ENCODE measurements at places on chromosomes 12 and 14.

GRCh38 chr12:29709496-29710040, 74.2 kb downstream of the TMTC1 start:
- no peak for DNase-seq

DNA sequence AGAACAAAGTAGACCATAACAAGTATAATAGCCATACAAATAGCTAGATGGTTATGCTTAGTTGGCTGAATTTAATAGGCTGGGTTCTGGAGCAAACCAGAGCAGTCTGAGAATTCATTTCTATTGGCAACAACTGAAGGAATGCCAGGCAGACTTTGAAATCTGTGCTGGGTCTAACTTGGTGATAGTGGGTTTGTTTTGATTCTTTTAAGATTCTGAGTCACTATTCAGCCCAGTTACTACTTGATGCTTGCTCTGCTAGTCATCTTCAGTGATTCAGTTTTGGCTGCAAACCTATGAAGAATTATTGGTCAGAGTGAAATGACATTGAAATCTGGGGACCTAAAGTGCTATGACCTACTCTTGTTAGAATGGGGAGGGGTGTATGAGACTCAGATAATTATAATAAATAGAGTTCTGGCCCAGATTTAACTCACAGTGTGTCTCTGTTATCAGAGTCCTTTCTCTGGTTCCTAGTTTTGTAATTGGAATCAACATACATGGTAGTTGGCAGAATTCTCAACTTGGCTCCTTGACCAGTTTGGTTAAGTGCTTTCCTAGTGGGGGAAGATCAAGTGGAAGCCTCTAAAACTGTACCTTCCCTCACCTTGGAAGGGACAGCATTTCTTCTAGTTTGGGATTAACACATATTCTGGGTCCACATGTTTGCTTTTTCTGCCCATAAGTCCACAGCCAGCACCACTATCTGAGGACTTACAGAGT, 43.5 kb downstream of the MNAT1 start:
- DNase-seq = no peak

- DNase-seq = no peak
Measured at GRCh38 chr14:38000340-38000739, 207.4 kb upstream of the SSTR1 start.

DNA sequence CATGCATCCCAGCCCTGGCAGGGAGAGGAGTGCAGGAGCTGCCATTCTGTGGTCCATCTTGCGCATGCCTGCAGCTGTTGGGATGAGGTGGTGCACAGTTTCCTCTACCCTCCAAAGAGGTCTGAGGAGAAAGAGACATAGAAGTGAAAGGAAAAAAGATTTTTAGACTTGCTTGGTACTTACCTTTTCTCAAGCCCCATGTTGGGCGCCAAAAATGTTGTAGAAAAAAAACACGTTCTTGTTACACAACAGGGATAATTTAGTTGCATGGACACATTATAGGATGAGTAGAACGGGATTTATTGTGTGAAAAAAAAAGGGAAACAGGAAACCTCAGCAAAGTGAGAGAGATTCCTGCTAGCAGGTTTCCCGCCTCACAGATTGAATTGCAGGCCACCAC, 244.4 kb upstream of the GARIN2 start:
- no peak for DNase-seq

DNA sequence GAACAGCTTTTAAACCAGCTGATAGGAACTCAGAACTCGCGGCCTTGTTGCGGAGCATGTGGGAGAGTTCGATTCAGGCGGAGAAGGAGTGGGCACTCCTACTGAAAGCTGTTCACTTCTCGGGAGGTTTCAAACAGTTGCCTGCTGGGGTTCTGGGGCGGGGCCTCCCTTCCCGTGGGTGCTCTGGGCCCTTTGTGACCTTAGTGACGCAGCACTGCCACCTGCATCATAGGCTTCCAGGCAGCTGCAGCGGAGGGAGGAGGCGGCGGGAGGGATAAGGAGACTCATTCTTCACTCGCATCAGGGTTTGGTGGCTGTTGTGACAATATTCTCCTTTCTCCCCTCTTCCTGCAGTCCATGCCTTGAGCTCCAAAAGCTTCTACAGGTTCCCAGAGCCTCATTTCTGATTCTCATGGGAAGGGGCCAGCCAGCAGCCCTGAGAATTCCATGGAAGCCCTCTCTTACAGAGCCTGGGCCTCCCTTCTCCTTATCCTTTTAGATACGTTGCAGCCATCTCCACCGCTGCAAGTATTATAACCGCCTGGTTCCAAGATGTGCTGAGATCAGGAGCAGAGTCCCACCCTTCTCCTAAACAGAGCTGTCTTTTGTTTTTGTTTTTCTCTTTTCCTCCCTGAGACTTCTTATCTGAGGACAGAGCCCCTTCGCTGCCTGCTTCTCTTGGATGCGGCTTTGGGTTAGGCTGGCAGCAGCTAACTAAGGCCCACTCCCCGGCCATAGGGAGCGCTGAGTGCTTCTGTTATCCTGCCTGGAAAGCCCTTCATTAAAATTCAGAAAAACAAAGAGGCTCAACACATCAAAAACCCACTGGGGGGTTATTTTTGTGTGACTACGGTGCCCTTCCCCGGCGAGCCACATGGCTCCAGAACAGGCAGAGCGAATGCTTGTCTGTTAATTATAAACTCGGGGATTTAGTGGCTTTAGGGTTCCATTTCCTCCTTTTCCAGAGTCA, 67.6 kb upstream of the GPATCH2L start:
- no peak for DNase-seq

GRCh38 chr12:25995906-25996305, 37.4 kb downstream of the RASSF8 start:
- DNase-seq = no peak

DNA sequence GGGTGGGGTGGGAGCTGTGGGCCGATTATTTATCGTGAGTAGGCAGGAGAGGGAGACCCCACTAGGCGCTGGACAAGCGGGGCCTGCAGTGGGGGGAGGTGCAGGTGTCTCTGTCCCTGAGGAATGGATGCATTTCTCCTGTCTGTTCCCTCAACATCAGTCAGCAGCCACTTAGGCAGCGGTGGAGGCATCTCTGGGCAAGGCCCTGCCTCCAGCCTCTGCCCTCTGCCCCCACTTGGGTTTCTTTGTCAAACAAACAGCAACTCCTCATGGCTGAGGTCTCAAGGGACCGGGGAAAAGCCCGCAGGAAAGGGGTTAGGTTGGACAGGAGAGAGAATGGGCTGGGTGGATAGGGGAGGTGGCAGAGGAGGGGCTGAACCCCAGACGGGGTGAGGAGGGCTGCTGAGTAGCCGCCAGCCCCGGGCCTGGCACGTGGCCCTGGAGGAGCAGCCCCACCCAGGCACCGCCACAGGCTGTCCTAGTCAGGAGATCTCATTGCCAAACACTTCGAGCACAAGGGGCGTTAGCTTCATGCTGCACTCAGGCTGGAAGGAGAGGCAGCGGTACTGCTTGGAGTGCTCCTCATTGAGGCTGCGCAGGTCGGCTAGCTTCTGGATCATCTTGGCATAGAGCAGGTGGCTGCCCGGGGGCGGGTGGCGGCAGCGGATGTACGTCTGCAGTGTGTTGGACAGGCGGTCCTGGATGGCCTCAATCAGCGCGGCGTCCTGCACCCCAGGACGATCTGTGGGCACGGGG, 24.7 kb upstream of the HDAC7 start:
- peak; percentile 90 for DNase-seq

DNA sequence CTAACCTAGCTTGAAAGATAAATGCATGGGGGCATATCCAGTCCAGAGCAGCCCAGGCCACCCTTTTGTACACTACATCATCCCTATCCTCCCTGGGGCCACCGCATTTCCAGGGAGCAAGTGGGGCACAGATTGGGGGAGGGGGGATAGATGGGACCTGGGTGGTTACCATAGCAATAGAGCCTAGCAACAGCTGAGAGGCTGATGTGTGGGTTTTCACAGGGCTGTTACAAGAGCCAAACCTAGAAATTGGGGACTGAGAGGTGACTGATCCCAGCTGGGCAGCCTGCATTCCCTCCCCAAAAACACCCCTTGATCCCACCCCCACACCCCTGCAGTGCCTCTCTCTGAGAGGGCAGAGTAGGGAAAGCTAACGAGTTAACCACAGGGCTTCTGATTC, 3.7 kb upstream of the ZNF384 start:
- DNase-seq = no peak

GRCh38 chr12:96502477-96502876, 13.1 kb downstream of the CFAP54 start:
- no peak for DNase-seq

DNA sequence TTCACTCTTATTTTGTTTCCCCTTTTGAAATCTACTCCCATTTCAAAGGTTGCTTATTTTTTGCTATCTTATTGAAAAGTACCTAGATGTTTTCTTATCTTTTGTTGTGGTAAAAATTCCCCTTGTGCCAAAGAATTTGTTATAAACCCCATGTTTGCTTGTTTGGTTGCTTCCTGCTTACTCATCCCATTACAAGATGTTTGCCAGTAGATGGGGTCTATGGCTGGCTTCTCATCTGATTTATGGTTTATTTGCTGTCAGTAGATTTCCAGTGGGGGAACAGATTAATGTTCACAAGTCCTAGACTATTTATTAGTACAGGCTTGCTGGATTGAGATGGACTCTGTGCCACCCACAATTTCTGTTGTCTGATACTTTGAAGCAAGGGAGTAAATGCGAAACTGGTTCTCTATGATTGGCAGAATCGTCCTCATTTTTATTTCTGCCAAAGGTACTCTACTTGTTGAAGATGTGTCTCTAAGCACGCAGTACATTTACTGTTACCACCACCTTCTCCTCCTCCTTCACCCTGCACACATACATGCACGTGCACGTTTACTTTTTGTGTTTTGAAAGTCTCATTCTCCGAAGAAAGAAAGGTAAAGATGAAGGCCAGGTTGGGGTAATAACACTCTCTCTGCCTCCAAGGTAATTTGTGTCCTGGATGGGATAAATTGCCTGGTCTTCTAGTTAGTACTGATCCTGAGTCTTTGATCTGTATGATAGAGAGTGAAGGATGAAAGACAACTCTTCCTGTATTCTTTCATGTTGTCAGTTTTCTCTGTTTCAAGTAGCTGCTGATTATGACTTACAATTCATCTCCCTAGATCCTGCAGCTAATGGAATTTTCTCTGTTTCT, 117.2 kb upstream of the ATP2B1 start:
- no peak for DNase-seq

GRCh38 chr14:65239938-65240296, 137.6 kb upstream of the MAX start:
- no peak for DNase-seq

DNA sequence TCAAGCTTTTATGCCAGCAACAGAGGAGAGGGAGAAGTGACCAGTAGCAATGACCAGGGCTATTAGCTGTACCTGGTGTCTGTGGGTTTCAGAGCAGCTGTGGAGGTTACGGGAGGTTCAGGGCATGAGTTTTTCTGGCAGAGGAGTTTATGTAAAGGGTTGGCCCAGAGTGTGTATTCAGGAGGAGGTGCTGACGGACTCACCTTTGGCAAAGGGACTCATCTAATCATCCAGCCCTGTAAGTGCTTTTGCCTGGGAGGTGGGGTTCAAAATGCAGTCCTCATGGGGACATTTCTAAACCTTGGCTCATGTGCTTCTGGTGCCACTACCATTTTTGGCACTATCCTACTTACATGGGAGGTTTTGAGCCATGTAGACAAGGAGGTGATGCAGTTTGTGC, 95.3 kb downstream of the DAD1 start:
- no peak for DNase-seq

GRCh38 chr14:92105893-92106142, 564 bp downstream of the ATXN3 start:
- peak; percentile 62 for DNase-seq

DNA sequence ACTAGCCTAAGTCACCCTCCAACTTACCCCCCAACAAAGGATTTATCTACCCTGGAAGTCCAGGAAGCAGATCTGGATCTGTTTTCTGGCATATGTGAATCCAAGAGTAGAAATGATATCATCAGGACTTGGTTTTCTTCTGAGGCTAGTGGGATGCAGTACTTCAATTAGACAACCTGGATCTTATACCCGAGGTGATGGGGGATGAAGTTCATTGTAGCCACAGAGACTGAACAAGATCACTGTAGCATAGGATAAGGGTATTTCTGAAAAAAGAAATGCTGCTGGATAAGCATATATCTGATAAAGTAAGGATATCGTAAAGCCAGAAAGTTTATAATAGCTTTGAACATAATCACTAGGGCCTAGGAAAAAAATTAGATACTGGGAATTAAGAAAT, 174.4 kb downstream of the FOXA1 start:
- no peak for DNase-seq

DNA sequence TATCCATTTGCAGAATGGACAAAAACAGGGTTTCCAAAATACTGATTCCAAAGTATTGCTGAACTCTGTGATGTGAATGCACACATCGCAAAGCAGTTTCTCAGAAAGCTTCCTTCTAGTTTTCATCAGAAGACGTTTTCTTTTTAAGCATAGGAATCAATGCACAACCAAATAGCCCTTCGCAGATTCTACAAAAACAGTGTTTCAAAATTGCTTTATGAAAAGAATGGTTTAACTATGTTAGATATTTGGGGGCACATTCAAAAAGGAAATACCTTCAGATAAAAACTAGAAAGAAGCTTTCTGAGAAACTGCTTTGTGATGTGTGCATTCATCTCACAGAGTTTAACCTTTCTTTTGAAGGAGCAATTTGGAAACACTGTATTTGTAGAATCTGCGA, 569.7 kb downstream of the ALG10 start:
- no peak for DNase-seq

GRCh38 chr12:59874781-59875180, 279.0 kb downstream of the SLC16A7 start:
- DNase-seq = no peak

GRCh38 chr12:75087654-75088053, 122.0 kb downstream of the KCNC2 start:
- no peak for DNase-seq

GRCh38 chr14:52272375-52272774, 4.9 kb downstream of the PTGDR start:
- no peak for DNase-seq

GRCh38 chr12:51639361-51639760, 48.3 kb downstream of the SCN8A start:
- no peak for DNase-seq

GRCh38 chr14:34425095-34425851, 36.8 kb downstream of the SPTSSA start:
- no peak for DNase-seq

DNA sequence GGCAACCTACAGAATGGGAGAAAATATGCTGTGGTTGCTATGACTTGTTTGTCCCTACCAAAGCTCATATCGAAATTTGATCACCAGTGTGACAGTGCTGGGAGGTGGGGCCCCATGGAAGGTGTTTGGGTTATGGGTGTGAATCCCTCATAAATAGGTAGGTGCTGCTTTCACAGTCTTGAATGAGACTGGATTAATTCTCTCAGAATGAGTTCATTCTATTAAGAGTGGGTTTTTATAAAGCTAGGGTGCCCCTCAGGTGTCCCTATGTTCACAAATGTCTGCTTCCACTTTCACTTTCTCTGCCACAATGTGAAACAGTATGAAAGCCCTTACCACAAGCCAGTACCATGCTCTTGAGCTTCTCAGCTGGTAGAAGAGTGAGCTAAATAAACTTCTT, 133.5 kb downstream of the CPNE8 start:
- DNase-seq = no peak

DNA sequence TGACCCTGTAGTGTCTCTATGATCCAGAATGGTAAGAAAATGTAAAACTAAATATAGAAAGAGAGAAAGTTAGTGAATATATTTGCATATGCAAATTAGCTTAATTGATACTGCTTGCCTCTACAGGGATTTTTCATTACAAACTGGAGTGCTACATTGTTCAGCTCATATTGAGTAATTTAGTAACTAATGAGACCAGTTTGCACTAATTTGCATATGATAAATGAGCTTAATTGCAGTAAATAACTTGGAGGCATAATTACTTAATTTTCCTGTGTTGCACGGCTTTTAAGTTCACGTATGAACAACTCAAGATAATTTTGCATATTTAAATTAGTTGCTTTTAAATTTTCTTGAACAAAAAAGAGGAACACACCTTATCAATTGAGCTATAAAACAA, 436.5 kb downstream of the NPAS3 start:
- DNase-seq = no peak

Data from upper lobe of left lung (tissue), 6 donors.